Neuronal stem cell (in vitro differentiated cells): ENCODE measurements at places on chromosomes 5 and 9.

DNA sequence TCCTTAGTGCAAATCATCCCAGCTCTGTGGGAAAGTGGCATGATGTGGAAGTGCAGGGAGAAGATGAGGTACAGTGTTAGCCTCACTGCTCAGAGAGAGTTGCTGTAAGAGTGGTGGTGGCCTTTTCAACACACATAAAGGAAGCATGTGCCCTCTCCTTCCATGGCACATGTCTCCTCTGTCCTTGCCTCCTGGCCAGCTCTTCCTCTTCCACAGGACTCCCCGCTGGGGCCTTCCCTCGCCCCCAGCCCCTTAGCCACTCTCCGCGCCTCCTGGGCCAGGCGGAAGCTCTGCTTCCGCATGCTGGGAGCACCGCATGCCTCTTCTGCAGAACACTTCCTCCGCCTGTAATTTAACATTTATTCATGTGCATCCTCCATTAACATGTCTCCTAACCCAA lies 4.8 kb upstream of the KCNMB1 start:
- H3K4me1 ChIP-seq: peaks cover 8% of the 10 kb centered on the region
- H3K27me3 ChIP-seq: no peaks in the 10 kb centered on the region

- no peak overlapping the region for H3K27ac ChIP-seq
- no peak overlapping the region for H3K4me3 ChIP-seq
- H3K36me3 ChIP-seq: no peaks in the 10 kb centered on the region
- DNase-seq: no peak
- no peaks in the 10 kb centered on the region for H3K27me3 ChIP-seq
- H3K4me1 ChIP-seq: peaks cover 2% of the 10 kb centered on the region
These were observed 25.2 kb downstream of the DUSP1 start for GRCh38 chr5:172745838-172746237.

- H3K4me3 ChIP-seq: peak overlapping the region; percentile 82
- DNase-seq: no peak
- H3K36me3 ChIP-seq: peaks cover 29% of the 10 kb centered on the region
These were observed 345 bp upstream of the PRRC1 start for GRCh38 chr5:127517110-127517479.

- no peaks in the 10 kb centered on the region for H3K4me1 ChIP-seq
- no peak for DNase-seq
- H3K27ac ChIP-seq: no peak overlapping the region
- peaks cover 21% of the 10 kb centered on the region for H3K27me3 ChIP-seq
- H3K36me3 ChIP-seq: no peaks in the 10 kb centered on the region
- no peak overlapping the region for H3K4me3 ChIP-seq
These were observed 21.9 kb upstream of the ANXA6 start for GRCh38 chr5:151179489-151179840.

DNA sequence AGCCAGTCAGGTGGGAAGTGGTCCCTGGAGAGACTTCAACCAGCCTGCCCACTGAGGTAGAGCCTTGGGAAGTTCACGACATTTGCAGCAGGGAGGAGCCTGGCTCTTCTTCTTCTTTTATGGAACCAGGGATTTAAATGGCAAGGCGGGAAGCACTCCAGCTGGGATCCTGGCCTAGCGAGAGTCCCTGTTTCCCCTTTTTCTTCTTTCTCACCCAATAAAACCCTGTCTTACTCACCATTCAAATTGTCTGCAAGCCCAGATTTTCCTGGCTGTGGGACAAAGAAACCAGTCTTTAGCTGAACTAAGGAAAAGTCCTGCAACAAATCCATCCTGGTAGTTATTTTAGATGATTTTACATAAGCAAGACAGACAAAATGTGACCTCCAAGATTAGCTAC lies 503.7 kb downstream of the CDH10 start:
- H3K27me3 ChIP-seq: no peaks in the 10 kb centered on the region
- no peak for DNase-seq
- no peak overlapping the region for H3K4me3 ChIP-seq
- no peaks in the 10 kb centered on the region for H3K36me3 ChIP-seq

DNA sequence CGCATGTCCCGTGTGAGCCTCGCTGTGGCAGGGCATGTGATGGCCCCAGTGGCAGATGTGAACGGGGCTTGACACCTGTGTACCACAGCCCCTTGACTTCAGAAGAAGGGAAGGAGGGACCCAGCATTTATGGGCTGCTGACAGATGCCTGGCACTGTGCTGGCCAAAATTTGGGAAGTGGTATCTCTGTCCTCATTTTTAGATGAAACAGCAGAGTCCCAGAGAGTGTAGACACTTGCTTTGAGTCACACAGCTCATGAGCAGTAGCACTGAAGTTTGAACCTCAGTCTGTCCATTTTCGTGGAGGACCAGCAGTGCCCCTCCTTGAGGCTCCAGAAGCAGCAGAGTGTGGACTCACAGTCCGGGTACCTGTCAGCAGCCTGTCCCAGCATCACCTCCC lies 16.5 kb downstream of the NEK6 start:
- H3K36me3 ChIP-seq: peaks cover 29% of the 10 kb centered on the region
- H3K27ac ChIP-seq: no peak overlapping the region
- no peak for DNase-seq
- H3K27me3 ChIP-seq: no peaks in the 10 kb centered on the region
- peaks cover 19% of the 10 kb centered on the region for H3K4me1 ChIP-seq
- H3K4me3 ChIP-seq: no peak overlapping the region

DNA sequence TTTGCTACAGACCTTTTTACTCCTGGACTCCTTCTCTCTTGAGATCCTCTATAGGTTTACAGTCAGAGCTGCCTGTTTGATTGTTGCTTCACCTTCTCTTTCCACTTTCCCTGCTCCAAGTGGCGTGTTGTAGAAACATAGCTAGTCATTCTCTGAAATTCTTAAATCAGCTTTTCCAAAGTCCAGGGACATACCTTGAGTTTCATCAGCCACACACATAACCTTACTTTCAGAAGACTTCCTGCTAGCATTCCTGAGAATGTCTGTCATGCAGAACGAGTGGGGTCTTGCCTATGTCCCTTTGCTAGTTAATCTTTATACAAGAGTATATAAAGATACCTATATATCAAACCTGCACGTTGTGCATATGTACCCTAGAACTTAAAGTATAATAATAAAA lies 230.3 kb upstream of the ZNF462 start:
- H3K4me1 ChIP-seq: no peaks in the 10 kb centered on the region
- H3K27ac ChIP-seq: no peak overlapping the region
- H3K36me3 ChIP-seq: no peaks in the 10 kb centered on the region
- no peaks in the 10 kb centered on the region for H3K27me3 ChIP-seq
- DNase-seq: no peak

DNA sequence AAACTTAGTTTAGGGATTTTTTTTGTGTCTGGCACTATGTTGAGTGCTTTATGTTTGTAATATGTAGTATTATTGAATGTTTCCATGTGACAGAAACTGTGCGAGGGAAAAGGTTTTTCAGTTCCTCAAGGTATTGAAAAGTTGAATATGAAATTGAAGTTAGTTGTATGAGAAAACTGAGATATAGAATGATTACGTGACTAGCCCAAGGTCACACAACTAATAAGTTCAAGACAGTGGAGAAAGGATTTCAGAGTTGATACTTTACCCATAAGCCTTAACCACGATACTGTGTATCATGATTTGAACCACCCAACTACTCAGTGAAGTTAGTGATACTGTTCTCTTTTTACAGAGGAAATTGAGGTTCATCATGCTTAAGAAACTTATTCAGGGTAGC lies 5.7 kb downstream of the NIPBL start:
- H3K4me3 ChIP-seq: no peak overlapping the region
- H3K27ac ChIP-seq: no peak overlapping the region
- peaks cover 19% of the 10 kb centered on the region for H3K36me3 ChIP-seq
- H3K27me3 ChIP-seq: no peaks in the 10 kb centered on the region
- H3K4me1 ChIP-seq: no peaks in the 10 kb centered on the region

DNA sequence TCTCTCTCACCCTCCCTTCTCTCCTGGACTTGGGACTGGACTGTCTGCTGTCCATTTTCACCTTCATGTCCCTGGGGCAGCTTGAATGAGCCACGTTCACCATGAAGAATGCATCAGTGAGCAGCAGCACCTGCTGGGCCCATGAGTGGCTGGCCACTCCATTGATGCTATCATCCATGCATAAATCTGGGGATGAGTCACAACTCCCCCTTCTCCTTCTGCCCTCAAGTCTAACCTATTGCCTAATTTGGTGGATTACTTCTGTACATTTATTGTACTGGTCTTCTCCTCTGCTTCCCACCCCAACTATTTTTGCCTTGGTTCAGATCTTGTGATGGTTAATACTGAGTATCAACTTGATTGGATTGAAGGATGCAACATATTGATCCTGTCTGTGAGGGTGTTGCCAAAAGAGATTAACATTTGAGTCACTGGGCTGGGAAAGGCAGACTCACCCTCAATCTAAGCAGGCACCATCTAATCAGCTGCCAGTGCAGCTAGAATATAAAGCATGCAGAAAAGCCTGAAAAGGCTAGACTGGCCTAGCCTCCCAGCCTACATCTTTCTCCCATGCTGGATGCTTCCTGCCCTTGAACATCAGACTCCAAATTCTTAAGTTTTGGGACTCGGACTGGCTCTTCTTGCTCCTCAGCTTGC lies 46.7 kb downstream of the GDNF start:
- H3K27ac ChIP-seq: no peak overlapping the region
- no peaks in the 10 kb centered on the region for H3K27me3 ChIP-seq
- DNase-seq: no peak
- H3K36me3 ChIP-seq: no peaks in the 10 kb centered on the region
- no peaks in the 10 kb centered on the region for H3K4me1 ChIP-seq
- no peak overlapping the region for H3K4me3 ChIP-seq

GRCh38 chr9:94882966-94883641 lies 156.6 kb downstream of the AOPEP start:
- no peaks in the 10 kb centered on the region for H3K27me3 ChIP-seq
- no peaks in the 10 kb centered on the region for H3K36me3 ChIP-seq
- no peak overlapping the region for H3K4me3 ChIP-seq
- no peak for DNase-seq
- H3K27ac ChIP-seq: no peak overlapping the region

DNA sequence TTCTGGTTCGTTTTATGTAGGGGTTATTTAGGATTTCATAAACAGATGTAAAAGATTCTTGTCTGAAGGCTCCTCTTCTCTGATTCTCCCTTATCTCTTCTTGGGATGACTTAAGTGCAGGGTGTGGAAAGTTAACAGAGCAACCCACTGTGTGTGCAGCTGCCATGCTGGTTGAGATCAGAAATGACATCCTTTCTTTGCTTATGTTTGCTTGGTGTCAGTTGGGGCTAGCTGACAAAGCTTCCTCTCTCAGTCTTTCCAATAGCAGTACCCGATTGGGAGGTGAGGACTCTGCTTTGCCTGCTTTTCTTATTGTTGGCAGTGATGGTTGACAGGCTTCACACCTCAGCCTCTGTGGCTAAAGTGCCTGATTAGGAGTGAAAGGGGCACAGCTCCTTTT lies 26.5 kb downstream of the OGN start:
- no peak overlapping the region for H3K4me3 ChIP-seq
- H3K36me3 ChIP-seq: no peaks in the 10 kb centered on the region
- DNase-seq: no peak
- H3K27me3 ChIP-seq: no peaks in the 10 kb centered on the region

- H3K4me3 ChIP-seq: no peak overlapping the region
- H3K4me1 ChIP-seq: no peaks in the 10 kb centered on the region
- no peaks in the 10 kb centered on the region for H3K36me3 ChIP-seq
- no peak overlapping the region for H3K27ac ChIP-seq
- H3K27me3 ChIP-seq: no peaks in the 10 kb centered on the region
- no peak for DNase-seq
These were observed 343.7 kb downstream of the ENC1 start for GRCh38 chr5:74296685-74297408.

DNA sequence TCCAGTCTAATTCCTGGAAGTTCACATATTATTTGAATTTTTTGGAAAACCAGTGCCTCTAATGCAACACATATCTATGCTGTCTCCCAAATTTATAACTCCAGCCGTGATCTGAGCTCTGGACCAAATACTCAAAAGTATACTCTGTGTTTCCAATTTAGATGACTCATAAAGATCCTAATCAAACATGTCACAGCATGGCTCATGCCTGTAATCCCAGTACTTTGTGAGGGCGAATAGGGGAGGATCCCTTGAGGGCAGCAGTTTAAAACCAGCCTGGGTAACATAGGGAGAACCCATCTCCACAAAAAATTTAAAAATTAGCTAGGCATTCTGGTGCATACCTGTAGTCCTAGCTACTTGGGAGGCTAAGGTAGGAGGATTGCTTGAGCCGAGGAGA lies 388.0 kb downstream of the CDH12 start:
- H3K27me3 ChIP-seq: no peaks in the 10 kb centered on the region
- no peak overlapping the region for H3K27ac ChIP-seq
- DNase-seq: no peak

- peaks cover 13% of the 10 kb centered on the region for H3K4me1 ChIP-seq
- no peak for DNase-seq
- no peaks in the 10 kb centered on the region for H3K27me3 ChIP-seq
- H3K4me3 ChIP-seq: peak overlapping the region; percentile 84
- H3K27ac ChIP-seq: no peak overlapping the region
These were observed 140.8 kb downstream of the TSSK1B start for GRCh38 chr5:113293975-113294310.

- no peak for DNase-seq
- H3K36me3 ChIP-seq: no peaks in the 10 kb centered on the region
- H3K4me3 ChIP-seq: no peak overlapping the region
- H3K27me3 ChIP-seq: no peaks in the 10 kb centered on the region
These were observed 14.7 kb downstream of the ERP44 start for GRCh38 chr9:100084128-100084453.

DNA sequence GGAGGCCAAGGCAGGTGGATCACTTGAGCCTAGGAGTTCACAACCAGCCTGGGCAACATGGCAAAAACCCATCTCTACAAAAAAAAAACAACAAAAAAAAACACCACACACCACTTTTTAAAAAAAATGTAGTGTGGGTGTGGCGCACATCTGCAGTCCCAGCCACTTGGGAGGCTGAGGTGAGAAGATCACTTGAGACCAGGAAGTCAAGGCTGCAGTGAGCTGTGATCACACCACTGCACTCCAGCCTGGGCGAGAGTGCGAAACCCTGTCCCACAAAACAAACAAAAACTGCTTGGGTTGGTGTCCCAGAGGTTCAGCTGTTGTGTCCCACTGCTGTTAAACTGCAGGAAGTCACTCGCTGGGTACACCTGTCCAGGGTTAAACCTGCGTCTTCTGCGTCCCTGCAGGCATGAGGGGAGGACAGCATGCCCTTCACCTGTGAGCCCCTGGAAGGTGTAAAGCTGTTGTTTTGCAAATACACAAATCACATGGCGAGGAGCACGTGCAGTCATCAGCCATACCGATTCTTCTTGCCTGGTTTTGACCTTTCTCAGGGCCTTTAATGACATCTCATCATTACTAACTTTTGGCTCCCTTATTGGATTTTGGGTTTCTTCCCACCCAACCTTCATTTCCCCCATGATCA lies 29.3 kb upstream of the CLPTM1L start:
- H3K27me3 ChIP-seq: peaks cover 50% of the 10 kb centered on the region
- DNase-seq: no peak
- H3K36me3 ChIP-seq: no peaks in the 10 kb centered on the region
- no peak overlapping the region for H3K4me3 ChIP-seq
- no peaks in the 10 kb centered on the region for H3K4me1 ChIP-seq

DNA sequence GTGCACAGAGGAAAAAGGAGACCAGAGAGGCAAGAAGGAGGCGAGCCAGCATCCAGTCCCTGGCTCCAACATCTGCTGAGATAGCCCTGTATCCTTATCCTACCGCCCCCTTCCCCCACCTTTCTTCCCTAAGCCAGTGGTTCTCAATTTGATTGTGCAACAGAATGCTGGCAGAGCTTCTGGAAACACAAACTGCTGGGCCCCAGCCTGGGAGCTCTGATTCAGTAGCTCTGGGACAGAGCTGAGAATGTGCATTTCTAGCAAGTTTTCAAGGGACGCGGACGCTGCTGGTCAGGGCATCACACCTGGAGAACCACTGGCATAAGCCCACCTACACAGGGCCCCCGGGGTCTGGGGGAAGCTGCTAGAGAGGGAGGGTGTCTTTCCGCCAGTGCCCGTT lies 21.1 kb downstream of the AK8 start:
- DNase-seq: no peak
- H3K27me3 ChIP-seq: no peaks in the 10 kb centered on the region
- peaks cover 15% of the 10 kb centered on the region for H3K4me1 ChIP-seq
- H3K27ac ChIP-seq: no peak overlapping the region
- H3K36me3 ChIP-seq: no peaks in the 10 kb centered on the region
- no peak overlapping the region for H3K4me3 ChIP-seq
